ENCODE measurements at places on chromosomes 7 and 10.

GRCh38 chr10:75068523-75068922 lies 42.9 kb upstream of the SAMD8 start:
- DNase-seq: no peak

GRCh38 chr10:74921744-74922143 lies 95.3 kb downstream of the KAT6B start:
- DNase-seq: no peak

GRCh38 chr10:131086094-131086493 lies 225.4 kb downstream of the TCERG1L start:
- DNase-seq: no peak

- no peak for DNase-seq
Measured at GRCh38 chr7:94298943-94299342, 95.8 kb upstream of the COL1A2 start.

GRCh38 chr10:5040781-5041470 lies 37.3 kb upstream of the AKR1C2 start:
- no peak for DNase-seq

DNA sequence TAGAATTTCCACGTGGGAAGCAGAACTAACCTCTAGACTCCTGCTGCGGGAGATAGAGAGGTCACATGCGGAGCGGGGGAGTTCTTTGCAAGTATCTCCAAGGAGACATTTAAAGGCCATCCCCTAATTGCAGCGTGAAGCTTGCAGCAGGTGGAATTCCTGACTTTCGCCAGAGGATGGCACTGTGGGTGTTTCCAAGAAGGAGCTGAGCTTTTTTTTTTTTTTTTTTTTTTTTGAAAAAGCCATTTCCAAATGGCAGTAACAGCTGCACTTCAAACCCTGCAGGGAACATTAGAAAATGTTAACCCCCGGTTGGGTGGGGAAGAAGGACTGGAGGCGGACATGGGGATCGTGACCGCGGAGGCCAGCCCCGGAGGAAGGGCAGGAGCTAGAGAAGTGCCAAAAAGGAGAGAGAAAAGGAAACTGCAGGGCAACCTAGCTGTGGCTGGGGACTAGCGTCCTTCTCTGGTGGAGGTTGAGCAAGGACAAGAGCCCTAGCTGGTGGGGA lies 487.7 kb downstream of the TYW1 start:
- DNase-seq: no peak

DNA sequence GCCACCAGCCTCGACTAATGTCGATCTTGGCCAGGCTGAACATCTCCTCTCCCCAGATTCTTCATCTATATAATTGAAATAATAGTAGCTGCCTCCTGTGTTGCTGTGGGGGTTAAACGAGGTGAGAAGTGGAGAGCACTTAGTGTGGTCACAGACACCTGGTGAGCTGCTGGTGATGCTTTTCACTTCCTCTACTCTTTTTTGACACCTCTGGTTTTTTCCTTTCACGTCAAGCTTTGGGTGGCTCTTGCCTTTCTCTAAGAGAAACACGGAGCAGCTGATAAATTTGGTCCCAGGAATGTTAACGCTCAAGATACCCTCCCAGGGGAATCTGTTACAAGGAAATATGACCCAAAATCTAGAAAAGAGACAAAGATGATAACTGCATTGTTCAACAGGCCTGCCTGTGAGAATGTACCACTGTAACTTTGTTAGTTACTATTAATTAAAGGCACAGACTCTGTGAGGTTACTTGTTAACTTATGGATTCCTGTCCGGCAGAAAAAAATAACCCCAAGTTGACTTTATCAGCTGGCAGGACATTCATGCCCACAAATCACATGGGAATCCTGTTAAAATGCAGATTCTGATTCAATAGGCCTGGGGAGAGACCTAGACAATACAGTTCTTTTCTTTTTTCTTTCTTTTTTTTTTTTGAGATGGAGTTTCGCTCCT lies 9.5 kb upstream of the NPFFR1 start:
- no peak for DNase-seq
